Renal pelvis (tissue), 12 donors: ENCODE measurements at places on chromosomes 1 and 21. TPM values are rescaled to one million over a fixed set of nuclear protein-coding genes. Genes with fewer than 3 reads are reported as not detected.
A peak's percentile ranks its signal among the peaks of the same experiment; 100 is the strongest.

The CNKSR1 gene
- 25.6 TPM for polyA plus RNA-seq

- peak; percentile 40 for DNase-seq
These were observed 726.2 kb downstream of the USP25 start for GRCh38 chr21:16455978-16456377.

The GCLM gene
- 8.2 TPM for polyA plus RNA-seq

The YRDC gene
- 12.2 TPM for polyA plus RNA-seq

The KRTAP13-4 gene
- not detected for polyA plus RNA-seq

The VWA5B1 gene
- 3.3 TPM for polyA plus RNA-seq

The RASAL2 gene
- 22.6 TPM for polyA plus RNA-seq

The OR10K1 gene
- polyA plus RNA-seq = not detected

GRCh38 chr21:35053356-35054096 is 4.4 kb upstream of the RUNX1 start:
- DNase-seq = no peak

DNA sequence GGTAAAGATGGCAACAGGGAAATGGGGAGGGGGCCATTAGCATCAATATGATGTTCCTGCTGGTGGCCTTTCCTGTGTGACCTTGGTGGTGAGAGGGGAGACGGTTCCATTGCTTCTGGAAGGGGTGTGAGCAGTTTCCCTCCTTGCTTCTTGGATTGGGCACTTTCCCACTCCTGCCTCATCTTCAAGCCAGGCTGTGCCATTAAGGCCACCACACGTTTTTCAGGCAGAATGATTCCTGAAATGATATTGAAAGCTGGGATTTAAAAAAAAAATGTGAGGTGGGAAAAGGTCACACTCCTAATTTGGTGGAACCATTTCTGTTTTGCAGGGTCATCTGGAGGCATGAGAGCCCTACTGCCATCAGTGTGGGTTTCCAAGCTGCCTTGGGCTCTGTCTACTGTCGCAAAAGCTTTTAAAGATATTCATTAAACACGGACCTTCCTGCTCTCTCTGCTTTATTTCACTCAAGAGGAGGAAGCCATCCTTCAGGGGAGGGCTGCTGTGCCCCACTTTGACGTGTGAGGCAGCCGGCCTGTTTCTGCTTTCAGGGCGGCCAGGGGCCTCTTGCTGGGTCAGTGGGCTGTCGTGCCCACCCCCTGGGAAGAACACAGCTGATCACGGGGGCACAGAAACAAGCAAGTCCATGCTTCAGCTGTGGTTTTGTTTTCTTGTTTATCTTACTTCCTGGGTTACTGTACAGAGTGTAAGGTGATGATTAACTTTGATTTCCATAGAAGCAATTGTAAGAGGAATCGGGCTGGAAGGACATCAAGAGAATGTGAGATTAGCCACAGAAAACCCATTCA is 8.0 kb downstream of the RIIAD1 start:
- DNase-seq = no peak

The RBP7 gene
- polyA plus RNA-seq = 18.8 TPM
